CD4-positive, alpha-beta T cell (primary cell): ENCODE measurements at places on chromosomes 6 and 20.

- DNase-seq: peak; percentile 92
These were observed 520 bp upstream of the TAB2 start for GRCh38 chr6:149316740-149317643.

- no peak for DNase-seq
These were observed 121.7 kb downstream of the MRPL14 start for GRCh38 chr6:44005507-44005903.

GRCh38 chr6:89352278-89353117 is at the start of gene UBE2J1:
TSS of gene UBE2J1 (minus strand) at chr6:89352722. CDS start at chr6:89352569, 153 bp downstream.
- DNase-seq: peak; percentile 74

GRCh38 chr6:36594816-36595643 is 868 bp downstream of the SRSF3 start:
- DNase-seq: no peak

- no peak for DNase-seq
These were observed 280.6 kb downstream of the LAMA2 start for GRCh38 chr6:129163551-129163950.
